ENCODE measurements at places on chromosomes 16 and 17.
A peak's percentile ranks its signal among the peaks of the same experiment; 100 is the strongest.

- no peak for DNase-seq
Measured at GRCh38 chr17:50954641-50955121, 88.5 kb upstream of the TOB1 start.

GRCh38 chr16:11799509-11800381 lies 2.7 kb upstream of the ZC3H7A start:
- peak; percentile 45 for DNase-seq

- DNase-seq, result no peak
Measured at GRCh38 chr17:2346475-2346874, 9.2 kb downstream of the SGSM2 start.

DNA sequence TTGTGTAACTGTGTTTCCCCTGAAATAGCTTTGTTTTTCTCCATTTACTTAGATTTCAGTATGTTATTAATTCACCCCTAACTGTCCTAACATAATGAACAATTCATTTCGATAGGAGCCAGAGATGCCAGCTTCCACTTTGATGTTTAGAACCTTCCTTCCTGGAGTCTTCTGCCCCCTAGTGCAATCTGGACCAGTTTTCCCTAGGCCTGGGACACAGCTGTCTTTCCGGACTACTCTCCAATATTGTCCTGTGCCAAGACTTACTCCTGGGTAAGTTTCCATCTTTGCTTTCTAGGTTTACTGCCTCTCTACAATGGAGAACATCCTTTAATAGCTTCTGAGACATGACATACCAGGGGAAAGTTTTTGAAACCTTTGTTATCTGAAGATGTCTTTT lies 12.8 kb downstream of the RECQL5 start:
- no peak for DNase-seq

DNA sequence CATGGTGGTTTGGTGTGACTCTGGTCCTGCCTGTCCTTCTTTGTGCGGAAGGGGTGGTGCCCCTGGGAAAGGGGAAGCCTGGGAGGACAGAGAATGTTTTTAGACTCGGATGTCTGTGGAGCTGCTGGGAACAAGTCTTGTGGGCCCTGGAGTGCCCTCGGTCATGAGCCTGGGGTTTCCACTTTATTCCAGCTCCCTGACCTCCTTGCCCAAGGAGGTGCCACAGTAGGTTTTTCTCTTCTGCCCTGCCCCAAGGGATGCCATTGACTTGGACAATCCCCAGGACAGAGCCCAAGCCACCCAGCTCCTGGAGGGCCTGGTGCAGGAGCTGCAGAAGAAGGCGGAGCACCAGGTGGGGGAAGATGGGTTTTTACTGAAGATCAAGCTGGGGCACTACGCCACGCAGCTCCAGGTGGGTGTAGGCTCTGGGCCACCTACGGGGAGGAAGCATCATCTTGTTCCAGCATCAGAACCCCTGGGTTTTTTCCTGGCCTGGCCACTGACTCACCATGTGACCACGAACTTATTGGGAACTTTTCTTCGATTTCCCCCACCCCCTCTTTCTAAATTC lies 1.4 kb downstream of the STAT5A start:
- DNase-seq, result no peak

- no peak for DNase-seq
Measured at GRCh38 chr17:9028988-9029570, 7.8 kb downstream of the NTN1 start.

- DNase-seq, result peak; percentile 63
Measured at GRCh38 chr17:68792873-68793272, 162.3 kb downstream of the ABCA8 start.

GRCh38 chr16:54546521-54546920 lies 259.9 kb upstream of the IRX3 start:
- no peak for DNase-seq

- DNase-seq, result no peak
Measured at GRCh38 chr16:67641779-67642708, 2.9 kb upstream of the CARMIL2 start.

DNA sequence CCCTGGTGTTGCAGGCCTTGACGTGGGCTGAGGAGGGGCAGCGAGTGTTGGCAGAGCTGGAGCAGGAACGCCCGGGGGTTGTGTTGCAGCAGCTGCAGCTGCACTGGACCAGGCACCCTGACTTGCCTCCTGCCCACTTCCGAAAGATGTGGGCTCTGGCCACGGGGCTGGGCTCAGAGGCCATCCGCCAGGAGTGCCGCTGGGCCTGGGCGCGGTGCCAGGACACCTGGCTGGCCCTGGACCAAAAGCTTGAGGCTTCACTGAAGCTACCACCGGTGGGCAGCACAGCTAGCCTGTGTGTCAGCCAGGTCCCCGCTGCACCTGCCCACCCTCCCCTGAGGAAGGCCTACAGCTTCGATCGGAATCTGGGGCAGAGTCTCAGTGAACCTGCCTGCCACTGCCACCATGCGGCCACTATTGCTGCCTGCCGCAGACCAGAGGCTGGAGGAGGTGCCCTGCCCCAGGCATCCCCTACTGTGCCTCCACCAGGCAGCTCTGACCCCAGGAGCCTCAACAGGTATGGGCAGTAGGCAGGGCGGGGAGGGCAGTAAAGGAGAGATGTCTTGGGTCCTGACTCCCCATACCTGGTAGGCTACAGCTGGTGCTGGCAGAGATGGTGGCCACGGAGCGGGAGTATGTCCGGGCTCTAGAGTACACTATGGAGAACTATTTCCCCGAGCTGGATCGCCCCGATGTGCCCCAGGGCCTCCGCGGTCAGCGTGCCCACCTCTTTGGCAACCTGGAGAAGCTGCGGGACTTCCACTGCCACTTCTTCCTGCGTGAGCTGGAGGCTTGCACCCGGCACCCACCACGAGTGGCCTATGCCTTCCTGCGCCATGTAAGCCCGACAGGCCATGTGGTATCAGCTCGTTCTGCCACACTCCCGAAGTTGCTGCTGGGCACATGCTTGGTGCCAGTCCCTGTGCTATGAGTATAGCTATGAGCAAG lies 5.6 kb downstream of the PLEKHG4 start:
- DNase-seq, result peak; percentile 85

DNA sequence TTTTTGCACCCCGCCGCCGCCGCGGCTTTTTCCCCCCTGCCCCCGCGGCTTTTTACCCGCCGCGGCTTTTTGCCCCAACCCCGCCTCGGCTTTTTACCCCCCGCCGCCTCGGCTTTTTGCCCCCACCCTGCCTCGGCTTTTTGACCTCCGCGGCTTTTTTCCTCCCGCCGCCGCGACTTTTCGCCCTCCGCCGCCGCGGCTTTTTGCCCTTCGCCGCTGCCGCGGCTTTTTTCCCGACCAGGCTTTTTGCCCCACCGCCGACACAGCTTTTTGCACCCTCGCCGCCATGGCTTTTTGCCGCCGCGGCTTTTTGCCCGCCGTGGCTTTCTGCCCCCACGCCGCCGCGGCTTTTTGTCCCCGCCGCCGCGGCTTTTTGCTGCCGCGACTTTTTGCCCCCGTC lies 137.0 kb upstream of the TP53TG3D start:
- no peak for DNase-seq

GRCh38 chr17:45021607-45022287 lies 29.7 kb downstream of the DCAKD start:
- DNase-seq, result peak; percentile 55

- no peak for DNase-seq
Measured at GRCh38 chr16:57278494-57278893, 6.0 kb downstream of the PLLP start.

GRCh38 chr16:66483689-66484452 lies 56.8 kb downstream of the BEAN1 start:
- DNase-seq, result peak; percentile 82

DNA sequence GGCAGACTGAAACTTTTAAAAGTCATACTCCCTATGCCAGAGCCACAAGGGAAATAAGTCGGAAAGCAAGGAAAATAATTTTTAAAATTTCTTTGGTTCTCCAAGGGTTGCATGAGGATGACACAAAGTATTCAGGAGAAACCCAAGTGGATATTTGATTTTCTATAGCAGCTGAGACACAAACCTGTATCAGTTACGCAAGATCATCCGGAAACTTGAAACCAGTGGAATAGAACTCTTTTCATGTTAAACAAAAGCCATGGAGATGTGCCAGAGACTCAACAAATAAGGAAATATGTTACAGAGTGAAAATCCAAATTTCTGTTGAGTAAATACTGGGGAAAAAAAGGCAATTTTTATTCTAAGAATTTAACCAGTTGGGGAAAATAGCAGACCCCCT lies 294.7 kb downstream of the KIF2B start:
- DNase-seq, result no peak

DNA sequence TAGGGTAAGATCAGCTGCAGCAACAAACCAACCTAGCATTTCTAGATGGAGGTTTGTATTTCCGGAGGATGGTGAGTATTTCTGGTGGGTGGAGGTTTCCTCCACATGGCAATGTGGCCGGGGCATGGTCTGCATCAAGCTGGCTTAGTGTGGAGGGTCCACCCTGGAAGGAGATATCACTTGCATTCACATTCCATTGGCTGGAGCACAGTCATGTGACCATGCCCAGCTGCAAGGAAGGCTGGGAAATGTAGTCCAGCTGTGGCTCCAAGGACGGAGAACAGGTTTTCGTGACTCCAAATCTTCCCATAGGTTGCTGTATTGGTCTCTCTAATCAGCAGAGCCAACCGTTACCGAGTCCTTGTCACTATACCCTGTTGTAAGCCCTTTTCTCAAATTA lies 68.7 kb downstream of the RAI1 start:
- peak; percentile 95 for DNase-seq

GRCh38 chr17:28550858-28551257 lies 1.6 kb downstream of the UNC119 start:
- DNase-seq, result no peak

DNA sequence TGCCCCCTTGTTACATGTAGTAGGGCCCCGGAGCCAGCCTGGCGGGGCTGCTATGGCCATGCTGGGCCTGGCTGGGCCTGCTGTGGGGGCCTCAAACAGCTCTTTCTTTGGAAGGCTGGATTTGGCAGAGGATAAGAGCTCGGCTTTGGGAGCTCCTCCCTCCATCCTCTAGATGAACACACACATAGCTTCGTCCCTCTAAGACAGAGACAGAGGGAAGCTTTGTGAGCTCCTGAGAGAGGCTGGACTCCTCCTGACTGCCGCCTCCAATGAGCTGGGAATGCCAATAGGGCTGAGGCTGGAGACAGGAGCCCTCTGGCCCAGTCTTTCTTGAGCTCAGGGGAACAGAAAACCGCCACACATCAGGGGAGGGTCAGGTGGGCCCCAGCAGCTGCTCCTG lies 37.3 kb upstream of the CDC42EP4 start:
- peak; percentile 34 for DNase-seq

GRCh38 chr16:86117235-86117634 lies 218.3 kb downstream of the IRF8 start:
- DNase-seq, result no peak

- no peak for DNase-seq
Measured at GRCh38 chr17:2089021-2089422, 34.1 kb downstream of the HIC1 start.

DNA sequence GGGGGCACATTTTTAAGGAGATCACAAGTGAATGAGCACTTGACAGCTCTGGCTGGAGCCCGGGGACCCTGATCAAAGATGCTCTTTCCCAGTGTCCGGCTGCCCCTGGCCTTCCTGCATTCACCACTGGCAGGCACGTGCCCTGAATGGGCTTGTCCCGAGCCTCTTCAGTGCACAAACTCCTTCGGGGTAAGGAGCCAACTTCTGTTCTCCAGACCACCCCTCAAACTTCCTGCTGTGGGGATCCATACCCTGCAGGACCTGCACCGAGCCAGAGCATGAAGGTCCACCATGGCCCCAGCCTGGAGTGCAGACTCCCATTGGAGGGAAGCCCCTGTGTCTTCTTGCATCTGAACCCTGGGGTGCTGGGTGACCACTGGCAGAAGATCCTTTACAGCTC lies 9.8 kb upstream of the SLC12A3 start:
- DNase-seq, result no peak

- DNase-seq, result peak; percentile 70
Measured at GRCh38 chr17:304461-304860, 48.1 kb downstream of the RPH3AL start.

DNA sequence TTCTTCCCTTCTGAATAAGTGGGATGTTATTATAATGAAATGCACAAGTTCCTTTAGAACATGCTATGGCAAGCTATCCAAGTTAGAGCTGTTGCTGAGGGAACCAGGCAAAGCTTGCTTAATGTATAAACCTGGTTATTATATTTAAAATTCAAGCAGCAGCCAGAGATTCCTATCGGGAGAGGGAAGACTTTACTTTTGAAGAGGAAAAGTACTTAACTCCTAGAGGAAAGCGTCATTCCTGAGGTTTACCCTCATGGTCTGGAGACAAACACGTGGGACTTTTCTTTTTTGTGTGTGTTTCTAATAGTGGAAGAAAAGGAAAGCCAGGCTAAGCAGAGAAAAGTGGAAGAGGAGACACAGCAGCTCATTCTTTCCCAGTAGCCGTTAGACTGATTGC lies 39.9 kb upstream of the MYH10 start:
- no peak for DNase-seq

- DNase-seq, result no peak
Measured at GRCh38 chr16:15976929-15977637, 27.7 kb downstream of the ABCC1 start.

DNA sequence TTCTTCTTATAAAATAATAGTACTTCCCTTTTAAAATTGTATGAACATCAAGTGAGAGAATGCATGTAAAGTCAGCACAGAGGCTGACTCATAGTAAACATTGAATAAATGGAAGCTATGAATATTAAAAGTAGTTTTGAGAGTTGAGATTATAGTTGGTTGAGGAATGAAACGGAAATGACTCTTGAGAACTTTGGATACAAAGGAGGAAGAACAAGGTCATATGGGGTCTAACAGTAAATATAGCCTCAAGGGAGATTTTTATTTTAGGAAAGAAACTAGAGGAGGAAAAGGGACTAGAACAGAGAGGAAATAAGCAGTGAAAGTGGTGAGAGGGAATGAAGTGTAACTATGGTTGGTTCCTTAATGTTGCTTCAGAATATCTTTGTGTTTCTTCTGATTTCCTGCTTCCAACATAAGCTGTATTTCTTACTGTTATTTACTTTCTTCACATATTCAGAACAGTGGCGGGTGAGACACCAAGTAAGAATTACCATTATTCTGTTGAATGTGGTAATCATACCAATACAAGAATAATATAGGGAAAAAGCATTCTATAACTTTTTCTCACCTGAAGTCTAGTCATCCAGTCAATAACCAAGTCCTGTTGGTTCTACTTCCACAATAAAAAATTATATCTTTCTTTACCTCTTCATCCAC lies 165.1 kb downstream of the CHD9 start:
- no peak for DNase-seq

- no peak for DNase-seq
Measured at GRCh38 chr17:73151916-73152632, 12.7 kb upstream of the SSTR2 start.

DNA sequence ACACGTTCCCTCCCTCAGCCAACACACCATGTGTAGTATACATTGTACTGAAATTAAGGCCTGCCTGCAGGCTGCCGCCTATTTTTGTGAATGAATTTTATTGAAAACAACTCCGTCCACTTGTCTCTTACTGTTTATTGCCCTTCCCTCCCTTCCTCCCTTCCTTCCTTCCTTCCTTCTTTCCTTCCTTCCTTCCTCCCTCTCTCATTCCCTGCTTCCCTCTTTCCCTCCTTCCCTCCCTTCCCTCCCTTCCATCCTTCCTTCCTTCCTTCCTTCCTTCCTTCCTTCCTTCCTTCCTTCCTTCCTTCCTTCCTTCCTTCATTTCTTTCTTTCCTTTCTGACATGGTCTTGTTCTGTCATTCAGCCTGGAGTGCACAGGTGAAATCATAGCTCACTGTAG lies 2.3 kb downstream of the ITGAM start:
- no peak for DNase-seq

GRCh38 chr16:79628501-79628975 lies 28.0 kb upstream of the MAF start:
- DNase-seq, result peak; percentile 21
